ENCODE measurements at places on chromosomes 16 and 17.

- DNase-seq, result no peak
Observed at GRCh38 chr16:11092788-11093571, 148.6 kb downstream of the CLEC16A start.

DNA sequence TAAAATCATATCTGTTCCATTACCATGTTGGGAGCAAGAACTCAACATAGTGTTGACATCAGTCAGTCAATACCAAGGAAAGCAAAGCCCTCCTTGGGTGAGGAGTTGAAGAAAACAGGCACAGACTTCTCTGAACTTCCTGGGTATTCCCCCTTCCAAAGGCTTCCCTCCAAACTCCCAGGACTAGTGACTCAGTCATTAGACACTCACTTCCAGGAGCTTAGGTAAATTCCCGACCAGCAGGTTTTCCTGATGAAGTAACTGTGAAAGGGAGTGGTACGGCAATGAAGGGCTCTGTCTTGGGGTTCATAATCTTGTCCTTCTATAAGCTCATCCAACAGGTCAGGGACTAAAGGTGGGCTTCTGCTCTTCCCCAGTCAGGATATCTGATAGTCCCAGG is 293.8 kb upstream of the AXIN2 start:
- no peak for DNase-seq

DNA sequence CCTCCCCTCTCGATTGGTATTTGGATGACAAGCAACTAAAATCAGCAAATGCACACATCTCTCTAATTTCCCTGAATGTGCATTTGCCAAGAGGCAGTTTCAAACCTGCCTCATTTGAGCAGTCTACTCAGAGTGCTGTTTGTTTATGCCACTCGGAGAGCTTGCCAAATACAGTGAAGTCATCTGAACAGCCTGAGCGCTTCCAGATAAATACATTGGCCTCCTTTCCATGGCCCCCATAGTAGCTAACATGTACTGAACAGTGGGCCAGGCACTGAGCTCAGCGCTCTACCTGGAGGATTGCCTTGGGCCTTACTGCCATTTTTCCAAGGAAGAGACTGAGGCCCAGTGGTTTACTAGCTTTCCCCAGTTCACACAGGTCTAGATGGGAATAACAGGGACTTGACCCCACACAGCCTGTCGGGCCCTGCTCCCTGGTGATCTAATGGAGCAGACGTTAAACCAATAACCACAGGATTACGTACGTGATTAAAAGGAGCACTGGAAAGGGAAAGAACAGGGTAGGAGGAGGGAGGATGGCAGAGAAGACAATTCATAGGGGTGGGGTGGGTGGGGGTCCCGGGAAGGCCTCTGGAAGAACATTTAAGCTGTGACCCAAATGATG is 18.7 kb upstream of the ANKRD40CL start:
- DNase-seq, result no peak

- DNase-seq, result no peak
Observed at GRCh38 chr17:37699285-37699973, 45.4 kb downstream of the HNF1B start.

- DNase-seq, result no peak
Observed at GRCh38 chr17:43550754-43551153, 4.6 kb upstream of the ETV4 start.

- DNase-seq, result no peak
Observed at GRCh38 chr17:30801671-30802070, 22.8 kb downstream of the CRLF3 start.

GRCh38 chr16:977081-977701 is 4.4 kb upstream of the SOX8 start:
- no peak for DNase-seq

- DNase-seq, result no peak
Observed at GRCh38 chr17:73625991-73626673, 18.1 kb downstream of the SDK2 start.

DNA sequence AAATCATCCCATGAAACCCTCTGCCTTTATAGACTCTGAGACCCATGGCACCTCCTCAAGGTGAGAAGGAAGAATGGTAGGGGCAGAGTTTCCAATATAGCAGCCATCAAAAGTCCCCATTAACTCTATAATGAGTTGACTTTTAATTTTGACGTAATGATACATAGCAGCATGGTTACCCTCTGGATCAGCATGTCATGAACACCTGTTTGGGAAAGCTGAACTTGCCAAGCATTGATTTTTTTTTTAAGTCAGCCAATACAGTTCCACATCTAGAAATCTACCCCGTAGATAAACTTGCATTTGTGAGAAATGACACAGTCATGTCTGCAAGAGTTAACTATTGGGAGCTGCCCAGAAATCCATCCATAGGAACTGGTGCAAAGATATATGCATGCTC is 191.8 kb downstream of the TMEM114 start:
- DNase-seq, result no peak

DNA sequence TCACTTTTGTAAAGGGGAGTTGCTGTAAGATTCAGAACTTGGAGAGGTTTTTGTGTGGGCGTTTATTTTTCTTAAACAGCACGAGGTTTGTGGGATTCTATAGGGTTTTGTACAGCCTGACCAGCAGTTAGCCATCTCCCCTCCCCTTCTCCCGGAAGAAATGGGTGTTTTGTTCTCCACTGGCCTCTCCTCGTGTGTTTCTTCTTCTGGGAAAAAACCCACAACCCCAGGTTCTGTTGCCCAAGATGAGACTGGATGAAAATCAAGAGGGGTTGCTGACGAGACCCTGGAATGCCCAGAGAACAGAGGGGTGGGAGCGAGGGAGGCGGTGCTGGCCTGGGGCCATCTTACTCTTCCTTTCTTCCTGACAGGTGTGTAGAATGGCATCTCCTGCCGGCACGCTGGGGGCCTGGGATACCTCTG is 186.1 kb downstream of the MSI2 start:
- no peak for DNase-seq

- DNase-seq, result no peak
Observed at GRCh38 chr17:51234162-51234561, 25.7 kb downstream of the MBTD1 start.

GRCh38 chr16:67608364-67608763 is 36.6 kb upstream of the CARMIL2 start:
- no peak for DNase-seq

DNA sequence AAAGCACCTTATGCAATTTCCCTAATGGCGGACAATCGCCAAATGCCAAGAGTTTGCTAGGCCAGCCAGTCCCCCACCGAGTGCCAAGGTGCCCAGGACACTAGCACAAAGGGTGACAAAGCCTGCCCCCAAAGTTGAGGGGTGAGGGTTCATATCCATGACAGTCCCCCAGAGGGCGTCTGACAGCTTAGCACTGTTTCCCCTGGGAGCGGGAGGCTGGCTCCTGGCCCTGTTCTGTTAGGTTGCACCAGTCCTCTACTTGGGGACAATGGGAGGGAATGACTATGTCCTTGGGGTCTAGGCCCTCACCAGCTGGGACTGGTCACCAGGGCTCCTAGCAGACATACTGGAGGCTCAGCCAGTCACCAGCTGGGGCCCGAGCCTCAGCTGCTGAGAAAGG is 66.9 kb downstream of the MYO18A start:
- DNase-seq, result no peak

DNA sequence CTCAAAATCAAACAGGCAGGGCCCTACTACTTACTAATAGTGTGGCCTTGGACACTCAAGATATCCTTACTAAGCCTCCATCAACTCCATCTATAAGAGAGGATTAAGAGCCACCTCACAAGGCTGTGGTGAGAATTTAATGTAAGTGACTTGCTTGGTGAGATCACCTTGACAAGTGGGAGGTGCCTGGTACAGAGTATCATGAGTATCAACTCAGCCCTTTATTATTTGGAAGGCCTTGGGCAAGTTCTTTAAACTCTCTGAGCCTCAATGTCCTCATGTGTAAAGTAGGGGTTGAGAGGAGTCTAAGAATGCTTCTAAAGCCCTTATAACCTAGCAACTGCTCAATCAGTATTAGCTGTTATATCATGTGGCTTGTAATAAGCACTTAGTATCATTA is 15.0 kb downstream of the THUMPD1 start:
- no peak for DNase-seq

- DNase-seq, result no peak
Observed at GRCh38 chr17:43945074-43945829, 3.0 kb upstream of the PPY start.

GRCh38 chr17:28807925-28808634 is 34.5 kb downstream of the FAM222B start:
- no peak for DNase-seq

- DNase-seq, result no peak
Observed at GRCh38 chr17:35073183-35073790, 9.8 kb upstream of the RFFL start.

DNA sequence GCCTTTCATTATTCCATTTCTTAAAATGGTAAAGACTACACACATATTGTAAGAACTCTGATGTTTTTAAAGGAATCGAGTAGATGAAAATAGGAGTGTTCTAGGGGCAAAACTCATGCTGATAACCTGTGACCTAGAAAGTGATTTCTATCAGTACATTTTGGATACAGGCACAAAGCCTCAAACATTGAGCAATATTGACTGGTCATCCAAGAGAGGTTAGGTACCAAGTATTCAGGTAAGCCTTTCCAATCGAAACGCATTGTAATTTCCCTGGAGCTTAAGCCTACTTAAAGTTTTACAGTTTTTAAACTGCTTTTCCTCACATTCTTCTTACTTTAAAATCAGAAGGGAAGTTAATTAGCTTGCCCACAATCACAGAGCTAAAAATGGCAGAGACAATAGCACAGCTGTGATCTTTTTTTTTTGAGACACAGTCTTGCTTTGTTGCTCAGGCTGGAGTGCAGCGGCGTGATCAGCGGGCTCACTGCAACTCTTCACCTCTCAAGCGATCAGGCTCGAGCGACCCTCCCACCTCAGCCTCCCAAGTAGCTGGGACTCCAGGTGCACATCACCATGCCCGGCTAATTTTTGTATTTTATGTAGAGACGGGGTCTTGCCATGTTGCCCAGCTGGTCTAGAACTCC is 3.3 kb downstream of the GOT2 start:
- no peak for DNase-seq

- peak; percentile 55 for DNase-seq
Observed at GRCh38 chr17:72614871-72615626, 477.4 kb downstream of the SLC39A11 start.

GRCh38 chr17:80770881-80771611 is 220.6 kb upstream of the CHMP6 start:
- no peak for DNase-seq

DNA sequence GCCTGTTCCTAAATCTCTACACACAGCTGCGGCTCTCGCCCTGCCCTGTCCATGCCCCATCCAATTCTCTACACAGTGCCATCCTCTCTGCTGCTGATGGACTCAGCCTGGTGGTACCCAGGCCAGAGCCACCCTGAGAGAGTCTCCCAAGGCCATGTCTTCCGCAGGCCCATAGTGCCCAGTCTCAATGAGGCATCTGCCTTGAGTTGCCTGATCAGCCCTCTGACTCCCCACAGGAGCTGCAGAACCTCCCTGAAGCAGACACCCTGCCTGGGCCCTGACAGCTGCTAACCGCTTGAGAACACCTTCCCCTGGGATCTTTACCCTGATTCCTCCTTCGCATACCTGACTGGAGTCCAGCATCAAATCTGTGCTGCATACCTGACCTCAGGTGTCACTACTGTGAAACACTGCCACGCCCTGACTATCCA is 13.3 kb downstream of the TSPOAP1 start:
- DNase-seq, result no peak

DNA sequence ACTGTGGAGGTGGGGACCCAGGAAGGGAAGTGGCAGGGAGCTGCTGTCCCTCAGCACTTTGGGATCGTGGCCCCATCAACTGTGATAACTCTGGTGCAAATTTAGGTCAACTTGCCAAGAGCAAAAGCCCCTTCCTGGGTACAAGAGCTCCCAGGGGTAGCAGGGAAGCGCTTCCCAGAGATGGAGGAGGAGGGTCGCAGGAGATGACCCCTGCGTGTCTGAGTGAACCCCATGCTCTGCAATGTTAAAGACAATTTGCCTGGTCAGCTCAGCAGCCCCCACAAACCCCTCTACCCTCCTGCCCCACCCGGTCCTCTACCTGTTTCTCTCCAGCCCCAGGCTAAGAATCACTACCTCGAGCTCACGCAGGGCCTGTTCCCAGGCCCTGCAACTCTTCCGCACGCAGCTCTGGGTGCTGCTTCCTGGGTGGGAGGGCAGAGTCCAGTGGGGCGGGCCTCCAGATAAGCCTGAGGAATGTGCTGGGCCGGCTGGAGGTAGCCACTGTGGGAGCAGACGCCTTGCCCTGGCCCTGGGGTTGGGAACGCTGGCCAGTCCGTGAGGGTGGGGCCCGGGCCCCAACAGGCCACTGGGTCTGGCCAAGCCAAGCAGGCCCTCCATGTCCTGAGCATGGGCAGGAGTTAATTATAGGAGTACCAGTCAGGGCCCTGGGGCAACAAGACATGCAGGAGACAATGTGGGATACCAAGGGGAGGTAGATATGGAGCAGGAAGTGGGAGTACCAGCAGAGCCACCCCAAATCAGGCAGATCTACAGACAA is 6.1 kb downstream of the DOK4 start:
- DNase-seq, result no peak

DNA sequence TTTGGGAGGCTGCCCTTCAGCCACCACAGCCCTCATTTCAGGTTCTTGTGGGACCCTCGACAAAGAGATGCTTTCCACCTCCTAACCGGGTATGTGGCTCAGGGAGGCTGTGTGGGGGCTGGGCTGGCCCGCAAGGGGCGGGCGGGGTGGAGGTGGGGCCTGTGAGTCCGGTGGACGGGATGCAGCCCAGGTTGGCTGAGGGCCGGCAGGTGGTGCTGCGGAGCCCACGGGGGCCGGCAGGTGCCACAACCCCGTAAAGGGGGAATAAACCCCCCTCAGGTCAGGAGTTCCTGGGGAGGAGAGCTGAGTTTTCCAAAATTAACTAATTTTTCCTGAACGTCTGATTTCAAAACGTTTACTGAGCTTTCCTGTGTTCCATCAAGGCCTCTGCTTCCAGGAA is 4.9 kb upstream of the CIAO3 start:
- DNase-seq, result no peak

- DNase-seq, result no peak
Observed at GRCh38 chr17:82560802-82561428, 41.4 kb downstream of the FOXK2 start.

DNA sequence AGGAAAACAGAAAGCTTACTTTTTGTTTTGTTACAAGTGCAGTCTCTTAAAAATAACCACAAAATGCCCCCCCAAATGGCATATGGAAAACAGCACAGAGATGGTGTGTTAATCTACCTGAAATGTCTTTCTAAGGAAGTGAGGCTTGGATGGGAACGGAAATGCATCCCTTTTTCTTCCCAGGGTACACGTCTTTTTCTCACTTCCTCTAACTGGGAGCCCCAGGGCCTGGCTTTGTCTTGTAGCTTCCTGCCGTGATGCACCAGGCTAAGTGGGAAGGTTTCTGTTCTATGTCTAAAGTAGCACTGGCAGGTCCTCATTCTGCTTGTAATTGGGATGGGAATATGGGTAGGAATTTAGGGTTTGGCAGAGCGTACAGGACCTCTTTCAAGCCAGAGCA is 52.5 kb upstream of the CACNG3 start:
- no peak for DNase-seq

DNA sequence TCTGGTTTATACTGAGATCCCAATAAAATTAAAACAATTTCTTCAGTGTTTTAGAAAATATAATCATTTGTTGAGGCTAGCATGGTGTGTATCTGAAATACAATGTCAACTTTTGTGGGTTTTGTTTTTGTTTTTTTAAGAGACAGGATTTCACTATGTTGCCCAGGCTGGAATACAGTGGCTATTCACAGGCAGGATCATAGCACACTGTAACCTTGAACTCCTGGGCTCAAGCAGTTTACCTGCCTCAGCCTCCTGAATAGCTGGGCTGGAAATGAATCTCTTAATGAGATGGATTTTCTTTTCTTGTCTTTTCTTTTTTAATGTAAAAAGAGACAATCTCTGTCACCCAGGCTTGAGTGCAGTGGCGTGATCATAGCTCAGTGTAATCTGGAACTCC is 12.1 kb downstream of the DDX42 start:
- DNase-seq, result no peak

- no peak for DNase-seq
Observed at GRCh38 chr17:77923135-77923534, 35.4 kb upstream of the TNRC6C start.

Data from neural crest cell (in vitro differentiated cells).